GM12891 (cell line): ENCODE measurements at places on chromosomes 16 and 17.

- no peak for DNase-seq
These were observed 11.4 kb upstream of the MRPS23 start for GRCh38 chr17:57861000-57861789.

DNA sequence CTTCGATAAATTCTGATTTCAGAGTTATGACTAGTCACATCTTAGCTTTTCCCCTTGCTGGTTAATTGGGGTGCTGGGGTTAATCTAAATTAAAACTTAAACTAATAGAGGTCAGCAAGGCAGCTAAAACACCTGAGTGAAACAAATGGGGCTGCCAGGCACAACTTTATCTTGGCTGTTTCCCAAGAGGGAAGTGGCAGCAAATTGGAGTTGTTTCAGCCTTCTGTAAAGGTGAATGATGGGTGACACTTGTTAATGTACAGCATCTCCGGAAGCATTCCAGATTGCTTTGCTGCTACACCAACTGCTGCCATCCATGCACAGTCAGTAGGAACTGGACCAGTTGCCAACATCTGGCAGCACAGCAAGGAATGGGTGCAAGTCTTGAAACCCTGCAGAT, 43.9 kb downstream of the AATF start:
- no peak for DNase-seq

DNA sequence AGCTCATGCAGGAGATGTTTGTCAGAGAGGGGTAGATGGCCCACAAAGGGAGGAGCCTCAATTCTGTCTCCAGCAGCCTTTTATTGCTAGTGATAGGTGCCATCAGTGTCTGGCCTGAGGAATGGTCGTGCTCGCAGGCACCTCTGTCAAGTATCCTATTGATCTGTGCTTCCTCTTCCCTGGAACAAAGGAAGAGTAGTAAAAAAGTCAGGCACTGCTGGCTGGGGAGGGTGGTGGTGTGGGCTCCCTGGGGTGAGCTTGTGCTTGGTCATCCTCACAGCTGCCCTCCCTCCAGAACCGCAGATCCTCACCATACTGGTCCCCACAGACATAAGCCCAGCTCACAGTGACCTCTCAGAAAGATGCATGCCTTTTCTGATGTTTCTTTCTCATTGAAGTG, 15.0 kb upstream of the SALL1 start:
- no peak for DNase-seq

DNA sequence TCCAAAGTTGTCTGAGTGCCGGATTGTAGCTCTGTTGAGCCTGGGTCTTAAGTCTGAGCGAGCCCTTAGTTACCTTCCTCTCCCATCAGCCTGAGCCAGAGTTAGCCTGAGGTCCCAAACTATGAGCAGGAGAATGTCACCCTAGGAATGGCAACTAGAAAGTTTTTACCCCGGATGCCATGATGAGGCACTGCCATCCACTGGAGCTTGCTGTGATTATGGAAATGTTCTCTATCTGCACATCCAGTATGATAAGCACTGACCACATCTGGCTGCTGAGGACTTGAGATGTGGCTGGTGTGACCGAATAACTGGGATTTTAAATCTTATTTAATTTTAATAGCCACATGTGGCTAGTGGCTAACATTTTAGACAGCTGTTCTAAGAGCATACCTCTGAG, 550.0 kb downstream of the CDH13 start:
- DNase-seq: no peak

- no peak for DNase-seq
These were observed 43.6 kb upstream of the USP7 start for GRCh38 chr16:9007177-9007794.

- no peak for DNase-seq
These were observed 183.2 kb downstream of the C16orf78 start for GRCh38 chr16:49556606-49557446.

DNA sequence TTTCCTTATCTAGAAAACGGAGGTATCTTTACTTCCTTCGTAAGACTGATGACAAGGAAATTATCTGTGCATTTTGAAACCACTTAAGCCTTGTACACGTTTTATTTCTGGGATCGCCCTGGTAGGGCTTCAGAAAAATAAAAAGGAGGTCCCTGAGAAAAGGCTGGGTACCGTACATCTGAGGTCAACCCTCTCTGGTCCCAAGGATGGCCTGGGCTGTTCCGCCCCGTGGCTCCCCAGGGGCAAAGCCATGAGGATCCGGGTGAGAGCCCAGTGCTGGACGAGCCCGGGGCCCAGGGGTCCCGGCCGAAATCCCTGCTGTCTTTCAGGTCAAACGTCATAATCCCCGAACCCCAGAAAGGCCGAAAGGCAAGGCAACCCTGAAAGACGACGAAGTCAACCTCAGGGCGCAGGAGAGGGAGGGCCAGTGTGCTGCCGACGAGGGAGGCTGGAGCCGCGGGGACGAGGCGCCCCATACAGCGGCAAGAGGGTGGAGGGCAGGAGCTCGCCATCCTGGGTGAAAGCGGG, 656 bp upstream of the FUS start:
- no peak for DNase-seq

DNA sequence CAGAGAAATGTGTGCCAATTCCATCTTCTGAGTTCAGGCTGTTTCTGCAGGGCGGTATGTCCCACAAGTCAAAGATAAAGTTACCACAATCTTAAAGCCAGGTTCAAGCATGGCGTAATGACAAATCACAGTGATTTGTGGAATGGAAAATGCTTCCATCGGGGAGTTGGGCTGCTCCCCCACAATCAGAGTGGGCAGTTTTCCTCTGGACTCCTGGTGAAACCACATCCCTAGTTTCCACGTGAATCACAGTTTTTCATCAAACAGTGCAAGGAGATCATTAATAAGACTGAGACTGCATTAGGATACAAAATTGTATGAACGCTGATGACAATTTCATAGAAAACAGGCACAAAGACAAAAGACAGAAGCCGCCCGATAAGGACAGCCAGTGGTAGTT, 3.6 kb downstream of the LITAF start:
- DNase-seq: no peak

- DNase-seq: no peak
These were observed 11.9 kb downstream of the CEP131 start for GRCh38 chr17:81210868-81211267.
